ENCODE measurements at places on chromosomes 12 and 14.

DNA sequence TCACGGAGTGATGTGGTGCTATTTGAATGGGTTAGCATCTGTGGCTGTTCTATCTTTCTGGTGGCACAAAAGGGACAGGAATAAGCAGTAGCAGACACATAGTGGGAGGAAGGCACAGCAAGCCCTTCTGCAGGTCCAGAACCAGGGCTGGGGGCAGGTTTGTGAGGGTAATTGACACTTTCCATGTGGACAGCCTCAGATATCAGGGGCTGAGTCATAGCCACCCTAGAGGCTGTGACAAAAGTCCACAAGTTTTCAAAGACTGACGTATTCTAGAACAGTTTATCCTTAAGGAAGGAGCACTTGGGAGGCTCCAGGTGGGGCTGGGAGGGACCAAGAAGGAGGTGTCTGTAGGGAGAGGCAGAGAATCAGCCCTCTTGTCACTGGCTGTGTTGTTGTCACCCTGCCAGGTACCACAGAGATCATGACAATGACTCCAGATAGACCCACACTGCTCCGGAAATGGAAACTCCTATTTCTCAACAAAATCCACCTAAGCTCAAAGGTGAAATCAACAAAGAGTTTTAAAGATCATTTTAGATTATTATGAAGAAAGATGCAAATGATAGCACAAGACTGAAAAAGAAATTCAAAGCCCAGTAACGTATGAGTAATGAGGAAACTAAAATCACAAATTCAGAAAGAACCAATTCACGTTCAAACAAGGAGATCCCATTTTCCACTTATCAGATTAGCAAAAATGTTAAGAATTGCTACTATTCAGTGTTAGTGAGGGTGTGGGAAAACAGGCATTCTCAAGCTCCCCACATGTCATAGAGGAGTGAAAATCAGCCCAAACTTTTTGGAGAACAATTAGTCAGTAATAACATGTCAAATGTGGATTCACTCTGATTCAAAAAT, 48.3 kb downstream of the NFKBIA start:
- DNase-seq: no peak

- peak; percentile 47 for DNase-seq
Measured at GRCh38 chr14:28608851-28609828, 157.4 kb upstream of the FOXG1 start.

GRCh38 chr12:70876952-70877351, 43.6 kb downstream of the PTPRR start:
- no peak for DNase-seq

GRCh38 chr14:103310576-103311095, 23.4 kb upstream of the EIF5 start:
- DNase-seq: no peak

GRCh38 chr14:59484639-59485175, 390 bp downstream of the JKAMP start:
- DNase-seq: no peak

DNA sequence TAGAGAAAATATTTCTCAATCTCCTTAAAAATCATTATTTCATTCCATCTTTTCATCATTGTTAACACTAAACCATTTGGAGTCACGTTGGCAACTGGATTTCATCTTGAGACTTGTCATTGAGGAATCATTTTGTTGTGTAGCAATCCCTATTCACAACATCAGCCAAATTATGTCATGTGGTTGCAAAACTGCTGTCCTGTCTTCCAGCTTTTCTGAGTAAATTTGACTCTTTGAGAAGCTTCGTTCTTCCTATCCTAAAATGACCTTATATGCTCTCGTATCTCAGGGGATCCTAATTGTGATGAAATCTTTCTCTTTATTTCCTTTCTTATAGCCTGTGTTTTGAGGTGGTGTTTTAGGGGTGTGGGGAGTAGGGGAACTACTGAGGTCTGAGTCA, 30.6 kb upstream of the KICS2 start:
- DNase-seq: no peak
